Right lobe of liver (tissue), 6 donors: ENCODE measurements at places on chromosomes 12 and 14.

- DNase-seq = no peak
Measured at GRCh38 chr14:102056694-102057442, 30.0 kb downstream of the HSP90AA1 start.

DNA sequence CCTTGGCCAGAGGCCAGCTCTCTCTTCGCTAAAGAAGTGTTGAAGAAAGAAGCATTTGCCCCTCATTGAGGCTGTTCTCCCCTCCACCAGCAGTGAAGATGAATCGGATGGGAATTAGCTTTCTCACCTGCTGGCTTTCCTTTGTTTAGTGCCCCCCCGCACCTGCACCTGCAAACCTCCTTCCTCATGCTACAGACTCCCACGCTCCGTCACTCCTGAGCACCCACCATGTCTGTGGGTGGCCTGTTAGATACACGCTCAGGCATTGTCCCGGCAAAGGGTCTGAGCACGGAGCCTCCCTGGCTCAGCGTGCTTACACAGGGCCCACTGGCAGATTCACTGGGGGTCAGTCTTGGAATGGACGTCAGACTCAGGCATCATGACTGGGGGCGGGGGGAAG lies 121.6 kb downstream of the GLT1D1 start:
- DNase-seq = peak; percentile 54

GRCh38 chr14:71005076-71005475 lies 97.8 kb downstream of the PCNX1 start:
- no peak for DNase-seq

DNA sequence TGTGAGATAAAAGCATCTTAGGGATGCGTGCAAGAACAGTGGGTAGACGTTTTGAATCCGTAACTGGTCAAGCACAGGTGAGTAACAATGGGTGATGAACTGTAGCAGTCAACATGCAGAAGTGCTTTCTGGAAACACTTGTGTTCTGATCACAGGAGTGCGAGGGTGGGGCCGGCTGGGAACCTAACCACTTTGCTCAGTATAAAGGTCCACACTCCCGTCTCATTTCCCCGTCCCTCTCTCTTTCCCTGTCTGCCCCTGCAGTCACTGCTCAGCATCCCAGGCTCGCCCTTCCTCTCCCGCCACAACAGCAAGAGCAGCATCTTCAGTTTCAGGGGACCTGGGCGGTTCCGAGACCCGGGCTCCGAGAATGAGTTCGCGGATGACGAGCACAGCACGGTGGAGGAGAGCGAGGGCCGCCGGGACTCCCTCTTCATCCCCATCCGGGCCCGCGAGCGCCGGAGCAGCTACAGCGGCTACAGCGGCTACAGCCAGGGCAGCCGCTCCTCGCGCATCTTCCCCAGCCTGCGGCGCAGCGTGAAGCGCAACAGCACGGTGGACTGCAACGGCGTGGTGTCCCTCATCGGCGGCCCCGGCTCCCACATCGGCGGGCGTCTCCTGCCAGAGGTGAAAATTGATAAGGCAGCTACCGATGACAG lies 127.1 kb downstream of the FIGNL2 start:
- peak; percentile 46 for DNase-seq

GRCh38 chr14:102694530-102695166 lies 82.6 kb upstream of the TRAF3 start:
- no peak for DNase-seq

DNA sequence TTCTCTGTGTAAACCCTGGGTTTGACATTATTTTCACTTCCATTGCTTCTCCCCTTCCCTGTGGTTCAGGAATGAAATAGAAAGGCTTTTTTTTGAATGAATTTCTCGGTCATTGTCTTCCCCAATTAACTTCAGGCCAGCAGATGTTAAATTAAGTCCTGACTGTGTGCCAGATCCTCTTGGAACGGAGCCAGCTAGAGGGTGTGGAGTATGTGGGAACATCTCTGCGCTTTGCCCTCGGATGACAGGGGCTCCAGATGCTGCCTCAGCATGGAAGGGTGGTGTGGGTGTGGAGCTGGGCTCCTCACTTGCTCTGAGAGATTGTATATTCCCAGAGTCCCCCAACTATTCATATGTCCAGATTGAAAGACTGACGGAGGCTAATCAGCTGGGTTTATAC lies 13.1 kb downstream of the KRT85 start:
- peak; percentile 46 for DNase-seq

- no peak for DNase-seq
Measured at GRCh38 chr12:107474099-107474498, 211.5 kb upstream of the PWP1 start.

- DNase-seq = no peak
Measured at GRCh38 chr12:101685092-101685491, 12.3 kb upstream of the CHPT1 start.

GRCh38 chr12:82277582-82277981 lies 80.6 kb downstream of the CCDC59 start:
- no peak for DNase-seq

DNA sequence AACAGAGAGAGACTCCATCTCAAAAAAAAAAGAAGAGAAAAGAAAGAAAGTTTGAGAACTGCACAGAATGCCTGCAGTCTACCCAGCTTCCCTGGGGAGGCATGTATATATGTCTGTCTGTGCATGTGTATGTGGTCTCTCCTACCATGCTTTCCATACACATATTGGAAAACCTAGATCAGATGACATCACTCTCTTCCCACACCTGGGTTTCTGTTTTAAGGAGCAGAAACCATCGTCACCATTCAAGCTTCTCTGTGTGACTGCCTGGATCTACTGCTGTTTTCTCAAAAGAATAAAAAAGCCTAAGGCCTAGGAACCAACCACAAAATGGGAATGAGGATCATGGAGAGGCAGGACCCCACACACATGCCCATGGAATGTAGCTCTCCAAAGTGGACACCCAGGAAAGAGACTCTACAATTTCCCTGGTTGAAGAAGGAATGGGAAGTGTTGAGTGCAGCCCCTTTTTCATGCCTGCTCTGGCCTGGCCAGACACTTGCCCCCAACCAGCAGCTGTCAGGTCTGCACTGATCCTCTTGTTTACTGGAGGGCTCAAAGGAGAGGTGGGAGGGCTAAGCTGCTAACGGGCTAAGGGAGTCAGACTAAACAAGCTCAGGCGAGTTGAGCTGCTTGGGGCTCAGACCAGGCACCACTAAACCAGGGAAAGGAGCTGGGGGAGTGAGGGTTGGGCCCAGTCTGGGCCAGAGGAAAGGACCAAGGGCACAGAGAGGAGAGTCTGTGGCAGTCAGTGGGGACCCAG lies 7.7 kb upstream of the PCK2 start:
- DNase-seq = no peak

DNA sequence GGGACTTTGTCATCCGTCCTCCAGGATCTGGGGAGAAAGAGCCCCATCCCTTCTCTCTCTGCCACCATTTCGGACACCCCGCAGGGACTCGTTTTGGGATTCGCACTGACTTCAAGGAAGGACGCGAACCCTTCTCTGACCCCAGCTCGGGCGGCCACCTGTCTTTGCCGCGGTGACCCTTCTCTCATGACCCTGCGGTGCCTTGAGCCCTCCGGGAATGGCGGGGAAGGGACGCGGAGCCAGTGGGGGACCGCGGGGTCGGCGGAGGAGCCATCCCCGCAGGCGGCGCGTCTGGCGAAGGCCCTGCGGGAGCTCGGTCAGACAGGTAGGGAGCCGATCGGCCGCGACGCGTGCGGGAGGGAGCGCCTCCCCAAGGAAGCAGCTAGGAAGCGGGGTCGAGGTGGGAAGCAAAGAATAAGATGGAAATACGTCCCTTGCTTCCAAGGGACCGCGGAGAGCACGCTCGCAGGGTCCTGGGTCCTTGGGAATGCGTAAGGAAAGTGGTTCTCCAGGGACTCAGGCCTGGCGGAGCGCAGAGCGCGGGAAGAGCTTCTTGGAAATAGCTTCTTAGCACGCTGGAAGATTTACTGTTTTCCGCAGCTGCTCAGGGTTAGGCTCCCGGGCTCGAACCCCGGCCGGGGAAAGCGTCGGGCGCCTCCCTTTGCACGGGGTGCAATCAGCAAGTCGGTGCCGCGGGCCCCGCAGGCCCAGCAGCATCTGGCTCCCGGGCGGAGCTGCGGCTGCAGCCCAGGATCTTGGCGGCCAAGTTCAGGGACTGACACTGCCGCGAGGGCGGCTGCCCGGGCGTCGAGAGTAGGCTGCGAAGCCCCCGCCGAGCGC lies 457 bp downstream of the SOCS2 start:
- DNase-seq = peak; percentile 50

- no peak for DNase-seq
Measured at GRCh38 chr14:55272922-55273321, 1.7 kb downstream of the FBXO34 start.

DNA sequence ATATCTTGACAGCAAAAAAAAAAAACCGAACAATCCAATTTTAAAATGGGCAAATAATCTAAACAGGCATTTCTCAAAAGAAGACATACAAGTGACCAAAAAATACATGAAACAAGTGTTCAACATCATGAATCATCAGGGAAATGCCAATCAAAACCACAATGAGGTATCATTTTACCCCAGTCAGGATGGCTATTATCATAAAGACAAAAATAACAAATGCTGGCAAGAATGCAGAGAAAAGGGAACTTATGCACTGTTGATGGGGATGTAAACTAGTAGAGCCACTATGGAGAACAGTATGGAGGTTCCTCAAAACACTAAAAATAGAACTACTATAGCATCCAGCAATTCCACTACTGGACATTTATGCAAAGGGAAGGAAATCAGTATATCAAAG lies 448.2 kb downstream of the RGS6 start:
- DNase-seq = no peak

DNA sequence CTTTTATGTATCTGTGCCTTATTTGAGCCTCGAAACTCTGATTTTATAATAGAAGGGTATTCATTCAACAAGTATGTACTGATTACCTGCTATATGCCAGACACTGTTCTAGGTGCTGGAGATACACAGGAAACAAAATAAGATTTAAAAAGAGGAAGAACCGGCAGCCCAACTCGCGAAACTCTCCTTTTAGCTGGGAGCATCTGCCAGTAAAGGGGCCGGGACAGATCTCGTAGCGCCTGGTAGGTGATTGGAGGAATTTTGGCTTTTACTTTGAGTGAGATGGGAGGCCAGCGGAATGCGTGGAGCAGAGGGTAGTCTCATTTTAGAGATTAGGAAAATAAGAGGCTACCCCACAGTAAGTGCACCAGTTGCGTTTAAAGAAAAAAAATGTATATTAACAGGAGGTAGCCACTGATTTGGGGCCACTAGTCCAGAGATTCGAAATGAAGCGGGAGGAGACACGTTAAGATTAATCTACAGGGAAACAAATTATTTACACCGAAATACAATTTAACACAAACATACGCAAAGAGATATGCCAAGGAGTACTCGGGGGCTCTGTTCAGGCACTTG lies 520 bp upstream of the MON2 start:
- peak; percentile 62 for DNase-seq

- no peak for DNase-seq
Measured at GRCh38 chr14:61469781-61470180, 148.4 kb downstream of the PRKCH start.

GRCh38 chr12:125256634-125256936 lies 191.3 kb downstream of the AACS start:
- DNase-seq = no peak

GRCh38 chr12:16833376-16834015 lies 227.5 kb upstream of the LMO3 start:
- no peak for DNase-seq

GRCh38 chr12:29563636-29564035 lies 66.2 kb upstream of the OVCH1 start:
- DNase-seq = no peak

DNA sequence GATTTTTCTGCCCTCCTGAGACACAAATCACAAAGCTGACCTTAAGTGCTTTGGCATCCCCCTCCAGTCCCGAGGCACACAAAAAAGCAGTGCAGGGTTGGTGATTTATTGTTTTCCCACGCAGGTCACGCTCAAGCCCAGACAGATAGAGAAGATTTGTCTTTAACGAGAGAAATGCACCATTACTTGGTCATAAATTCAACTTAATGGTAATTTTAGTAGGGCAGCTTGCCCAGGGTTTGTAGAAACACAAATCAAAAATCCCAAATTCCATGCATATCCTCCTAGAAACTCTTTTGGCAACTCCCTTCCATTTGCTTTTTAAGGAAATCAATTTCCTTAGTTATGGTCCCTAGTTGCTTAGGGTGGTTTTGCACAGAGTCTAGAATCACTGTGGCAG lies 132.6 kb downstream of the IGF1 start:
- DNase-seq = no peak

GRCh38 chr12:133231001-133231400 lies 4.7 kb downstream of the ANHX start:
- DNase-seq = no peak

DNA sequence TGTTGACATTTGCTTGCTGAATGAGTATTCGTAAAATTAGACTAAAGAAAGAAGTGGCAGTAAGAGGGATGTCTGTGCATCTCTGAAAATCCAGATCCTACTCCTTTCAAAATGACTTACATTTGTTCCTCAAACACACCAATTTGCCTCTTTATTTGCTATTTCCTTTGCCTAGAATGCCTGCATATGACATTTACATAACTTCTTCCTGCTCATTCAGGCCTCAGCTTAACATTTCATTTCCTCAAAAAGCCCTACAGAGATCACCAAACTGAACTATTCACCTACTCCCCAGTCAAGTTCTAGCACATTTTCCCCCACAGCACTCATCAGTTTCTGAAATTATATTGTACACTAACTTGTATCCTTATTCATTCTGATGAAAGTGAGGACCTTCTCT lies 907.2 kb downstream of the LRFN5 start:
- no peak for DNase-seq

DNA sequence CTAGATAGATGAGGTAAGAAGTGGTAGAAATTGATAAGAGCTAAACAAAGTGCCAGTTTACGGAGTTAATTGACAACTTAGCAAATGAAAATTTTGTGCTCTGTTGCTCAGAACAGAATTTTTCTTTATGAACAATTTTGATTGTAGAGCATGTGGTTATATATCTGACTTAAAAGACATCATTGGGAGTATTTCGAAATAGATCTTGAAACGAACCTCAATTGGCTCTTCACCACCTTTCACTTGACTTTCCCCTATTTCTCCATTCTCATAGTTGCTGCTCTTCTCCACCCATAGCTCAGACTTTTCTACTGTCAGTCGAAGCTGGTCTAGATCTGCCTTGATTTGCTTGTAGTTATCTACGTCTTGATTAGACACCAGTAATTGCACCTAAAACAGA lies 212.1 kb downstream of the ITPR2 start:
- no peak for DNase-seq

DNA sequence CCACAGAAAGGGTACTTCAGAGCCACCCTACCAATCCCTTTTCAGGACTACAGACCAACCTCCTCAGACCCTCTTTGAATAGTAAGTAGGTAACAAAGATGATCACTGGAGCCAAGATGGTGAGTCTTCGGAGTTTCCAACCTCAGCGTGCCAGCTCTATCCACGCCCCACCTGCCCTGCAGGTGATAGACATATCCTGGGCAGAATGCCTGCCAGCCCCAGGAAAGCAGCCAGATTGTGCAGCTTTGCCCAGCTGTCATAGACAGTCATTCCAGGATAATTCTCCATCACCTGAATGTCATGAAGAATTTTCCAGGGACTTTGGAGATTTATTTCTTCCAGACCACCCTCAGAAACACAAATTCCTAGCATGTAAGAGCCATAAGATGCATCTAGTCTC lies 434.4 kb downstream of the RGS6 start:
- no peak for DNase-seq

GRCh38 chr12:66387117-66387516 lies 84.8 kb downstream of the HELB start:
- DNase-seq = no peak
